ENCODE measurements at places on chromosomes 7 and 10.

DNA sequence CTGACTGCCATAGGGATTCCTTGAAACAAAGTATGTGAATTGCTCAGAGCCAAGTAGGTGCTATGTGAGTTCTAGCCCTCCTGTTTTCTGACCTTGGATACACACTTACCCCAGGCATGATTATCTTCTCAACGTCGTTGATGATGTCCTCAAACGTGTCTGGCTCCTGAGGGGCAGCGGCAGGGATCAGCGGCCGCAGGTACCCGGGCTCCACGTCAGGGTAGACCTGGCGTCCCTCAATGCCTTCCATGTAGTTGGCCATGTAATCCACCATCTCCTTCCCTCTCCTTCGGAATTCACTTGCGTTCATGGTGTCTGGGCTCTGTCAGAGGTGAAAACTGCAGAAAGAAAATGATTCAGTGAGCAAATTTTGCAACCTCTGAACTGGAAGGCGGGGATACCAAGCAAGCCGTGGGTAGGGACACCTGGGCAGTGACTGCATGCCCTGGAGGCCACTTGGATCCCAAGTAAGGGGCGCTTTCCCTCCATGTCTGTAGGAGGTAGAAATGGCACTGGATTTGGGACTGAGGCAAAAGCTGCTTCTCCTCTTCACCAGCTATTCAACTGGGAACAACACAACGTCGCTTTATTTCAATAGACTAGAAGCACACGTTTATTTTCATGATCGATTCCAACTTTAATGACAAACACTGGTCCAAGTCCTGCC, 21.3 kb downstream of the DDC start:
- no peak for DNase-seq

GRCh38 chr7:151566897-151567320, 47.2 kb upstream of the RHEB start:
- no peak for DNase-seq

GRCh38 chr10:111200505-111201186, 123.8 kb downstream of the ADRA2A start:
- DNase-seq, result no peak

GRCh38 chr10:1829712-1830111, 92.4 kb upstream of the ADARB2 start:
- DNase-seq, result no peak

GRCh38 chr10:104253106-104253505, 1.6 kb upstream of the GSTO1 start:
- no peak for DNase-seq

GRCh38 chr10:53403688-53404087, 631.1 kb upstream of the MBL2 start:
- DNase-seq, result no peak

DNA sequence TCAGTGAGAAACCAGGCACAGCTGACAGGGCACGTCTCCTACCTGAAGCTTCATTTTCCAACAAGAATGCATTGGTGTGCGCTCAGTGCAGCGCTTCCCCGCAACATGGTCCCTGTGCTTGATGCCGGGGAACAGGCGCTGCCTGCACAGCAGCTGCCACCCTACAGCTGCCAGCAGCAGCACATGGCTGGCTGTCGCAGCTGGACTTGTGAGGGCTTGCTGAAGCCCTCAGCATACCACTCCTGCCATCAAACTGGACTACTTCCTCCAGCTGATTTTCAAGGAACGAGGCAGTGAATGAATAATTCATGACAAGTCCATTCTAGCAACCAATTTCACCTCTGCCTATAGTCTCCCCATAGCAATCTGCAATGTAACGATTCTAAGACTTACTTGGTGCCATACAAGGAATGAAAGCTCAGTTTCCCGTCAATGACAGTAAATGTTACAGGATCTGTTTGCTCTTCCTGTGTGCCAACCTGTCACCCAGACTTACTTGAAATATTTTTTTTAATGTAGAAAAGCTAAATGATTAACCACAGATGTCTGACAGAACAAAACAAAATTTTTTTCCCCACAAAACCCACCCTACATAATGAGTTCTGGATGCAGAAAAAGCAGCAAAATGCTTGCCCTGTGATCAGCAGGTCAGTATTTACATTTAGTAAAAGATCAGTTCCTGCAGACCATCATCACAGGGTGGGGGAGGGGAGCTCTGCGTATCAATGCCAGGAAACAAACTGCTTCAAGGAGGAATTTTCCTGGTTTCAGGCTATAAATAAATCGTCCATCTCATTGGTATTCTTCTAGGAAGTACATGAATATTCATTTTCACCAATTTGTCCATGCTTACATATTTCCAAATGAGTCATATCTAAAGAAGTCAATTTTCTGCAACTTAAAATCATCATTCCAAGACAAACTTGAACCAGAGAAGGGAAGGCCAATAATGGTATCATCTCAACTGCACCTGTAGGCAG, 140.6 kb downstream of the ALOX5 start:
- no peak for DNase-seq
